Fibroblast of lung (primary cell): ENCODE measurements at places on chromosomes 6 and 20. TPM values are rescaled to one million over a fixed set of nuclear protein-coding genes. Genes with fewer than 3 reads are reported as not detected.

DNA sequence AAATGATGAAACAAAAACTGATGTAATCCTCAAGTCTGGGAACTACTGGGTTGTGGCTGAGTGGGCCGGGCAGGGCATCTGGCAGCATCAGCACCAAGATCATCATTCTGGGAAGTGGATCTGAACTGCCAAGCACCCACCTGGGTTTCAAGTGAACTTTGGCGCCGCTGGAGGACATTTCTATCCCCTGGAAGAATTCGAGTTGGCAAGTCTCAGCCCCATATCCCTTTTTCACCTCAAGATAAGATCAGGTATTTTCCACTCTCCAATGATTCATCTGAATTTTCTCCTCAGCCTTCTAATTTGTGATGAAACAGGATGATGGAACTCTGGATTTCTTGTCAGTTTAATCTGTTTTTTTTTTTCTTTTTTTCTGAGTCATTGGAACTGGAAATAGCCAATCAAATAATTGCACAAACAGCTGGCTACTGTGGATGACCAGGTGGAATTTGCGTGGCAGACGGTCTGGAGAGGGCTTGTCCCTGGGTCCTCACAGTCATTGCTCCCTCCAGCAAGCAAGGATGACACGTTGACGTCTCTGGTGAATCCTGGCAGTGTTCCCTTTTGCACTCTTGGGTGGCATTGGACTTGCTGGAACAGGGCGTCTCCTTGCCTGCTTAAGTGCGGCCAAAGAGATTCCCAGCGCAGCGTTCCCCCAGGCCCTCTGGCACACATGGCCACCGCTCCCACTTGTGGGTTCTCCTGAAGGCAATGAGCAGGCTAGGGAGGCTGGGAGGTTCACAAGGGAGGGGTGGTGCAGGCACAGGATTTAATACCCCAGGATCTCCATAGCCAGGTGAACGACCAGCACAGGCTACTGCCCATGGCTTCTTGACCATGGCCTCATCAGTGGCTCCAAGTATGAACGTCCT, 80.4 kb downstream of the DHX35 start:
- DNase-seq = peak; percentile 81

DNA sequence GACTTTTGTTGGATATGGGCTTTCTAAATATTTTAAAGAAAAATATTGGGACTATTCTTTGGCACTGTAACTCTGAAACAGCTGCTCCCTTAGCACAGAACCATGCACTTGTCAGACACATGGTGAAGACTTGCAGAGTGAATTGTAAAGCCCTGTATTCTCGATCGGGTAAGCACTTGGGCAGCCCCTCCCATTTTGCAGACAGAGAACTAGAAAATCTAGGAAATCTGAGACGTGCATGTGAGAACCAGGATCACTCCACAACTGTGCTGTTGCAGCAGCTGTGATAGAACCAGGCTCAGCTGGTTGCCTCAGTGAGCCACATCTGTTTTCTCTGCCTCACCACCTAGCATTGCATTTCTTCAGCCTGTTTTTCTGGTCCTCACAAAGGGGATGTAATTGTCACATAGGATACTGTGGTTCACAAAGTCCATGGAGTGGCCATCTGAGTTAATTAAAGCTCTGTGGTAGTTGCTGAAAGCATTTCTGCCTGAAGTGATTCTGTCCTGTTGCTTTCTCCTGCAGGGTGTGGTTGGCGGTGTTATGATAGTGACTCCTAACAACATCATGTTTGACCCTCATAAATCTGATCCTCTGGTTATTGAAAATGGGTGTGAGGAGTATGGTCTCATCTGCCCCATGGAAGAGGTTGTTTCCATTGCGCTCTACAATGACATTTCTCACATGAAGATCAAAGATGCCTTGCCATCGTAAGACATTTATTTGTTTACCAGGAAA, 71.8 kb upstream of the HINT3 start:
- DNase-seq = peak; percentile 17

DNA sequence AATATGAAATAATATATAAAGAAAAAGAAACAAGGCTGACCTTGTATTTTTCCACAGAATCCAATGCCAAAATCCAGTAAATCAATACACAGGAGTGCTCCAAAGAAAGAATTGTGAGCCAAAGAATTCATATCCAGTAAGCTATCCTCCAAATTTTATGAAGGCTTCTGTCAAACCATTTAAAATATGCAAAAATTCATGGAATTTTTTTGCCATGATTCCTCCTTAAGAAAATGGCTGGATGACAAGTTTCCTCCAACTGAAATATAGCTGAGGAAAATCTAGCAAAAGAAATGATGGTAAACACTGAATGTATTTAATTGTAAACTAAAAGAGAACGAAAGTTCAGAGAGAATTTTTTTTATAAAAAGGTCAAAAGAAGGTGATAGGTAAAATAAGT, 290.3 kb downstream of the UBE3D start:
- no peak for DNase-seq

Gene PLA2G7
- total RNA-seq = under 0.01 TPM in 1 of 2 replicates, not detected in the other

Gene BMP7
- total RNA-seq = under 0.01 TPM in 1 of 2 replicates, not detected in the other

DNA sequence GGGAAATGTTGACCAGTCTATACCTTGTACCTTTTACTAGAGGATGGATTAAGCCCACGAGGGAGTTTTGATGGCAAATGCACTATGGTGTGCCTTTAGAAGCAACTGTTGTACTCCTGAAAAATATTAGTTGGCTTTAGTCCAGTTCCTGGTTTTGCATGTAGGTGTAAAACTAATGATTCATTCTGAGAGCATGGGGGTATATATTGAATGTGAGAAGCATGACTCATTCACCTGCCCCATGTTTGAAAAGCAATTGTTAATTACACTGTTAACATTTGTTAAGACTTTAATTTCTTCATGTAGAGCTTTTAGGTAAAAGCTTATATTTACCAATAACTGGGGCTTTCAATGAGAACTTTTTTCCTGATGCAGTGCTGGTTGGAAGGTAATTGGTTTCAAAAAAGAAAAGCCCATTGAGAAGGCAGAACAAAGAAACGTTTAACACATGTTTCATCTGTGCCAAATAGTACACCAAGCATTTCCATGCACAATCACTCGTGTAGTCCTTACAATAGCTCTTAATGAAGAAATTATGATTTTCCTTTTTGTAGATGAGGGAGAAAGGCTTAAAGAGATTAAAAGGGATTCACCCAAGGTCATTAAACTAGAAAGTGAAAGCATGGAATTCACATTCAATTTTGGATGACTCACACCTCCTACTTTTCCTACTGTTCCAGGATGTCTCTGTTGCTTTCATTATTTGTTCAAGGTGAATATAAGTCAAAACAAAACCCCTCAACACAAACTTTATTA, 134.1 kb downstream of the CCDC170 start:
- DNase-seq = no peak

DNA sequence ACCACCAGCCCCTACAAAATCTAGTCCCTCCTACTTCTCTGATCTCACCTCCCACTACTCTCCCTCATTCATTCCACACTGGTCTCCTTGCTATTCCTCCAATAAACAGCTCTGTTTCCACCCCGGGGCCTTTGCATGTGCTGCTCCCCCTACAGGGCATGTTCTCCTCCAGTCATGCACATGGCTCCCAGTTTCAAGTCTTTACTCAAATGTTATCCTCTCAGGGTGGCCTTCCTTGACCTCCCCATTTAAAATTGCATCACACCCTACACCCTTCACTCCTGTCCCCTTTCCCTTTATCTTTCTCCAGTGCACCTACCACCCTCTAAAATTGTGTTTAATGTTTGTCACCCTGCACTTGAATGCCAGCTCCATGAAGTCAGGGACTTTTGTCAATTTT, 174.5 kb downstream of the MRPL14 start:
- no peak for DNase-seq

DNA sequence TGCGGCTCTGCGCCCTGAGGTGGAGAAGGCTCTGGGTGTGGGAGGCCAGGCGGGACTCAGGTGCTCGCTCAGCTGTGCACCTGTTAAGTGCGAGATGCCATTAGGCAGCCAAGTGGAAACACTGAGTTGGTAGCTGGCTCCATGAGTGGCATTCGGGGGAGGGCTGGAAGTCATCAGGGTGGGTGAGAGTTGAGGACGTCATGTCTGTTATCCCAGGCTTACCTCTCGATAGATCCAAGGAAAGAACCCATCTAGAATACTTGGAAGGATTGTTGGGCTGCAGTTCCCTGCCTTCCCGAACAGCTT, 41.3 kb downstream of the TAF8 start:
- no peak for DNase-seq

- DNase-seq = no peak
These were observed 4.3 kb upstream of the LOC128125822 start for GRCh38 chr6:63567966-63568365.
